ENCODE measurements at places on chromosomes 16 and 17.

- no peak for ATAC-seq
Observed at GRCh38 chr16:35751191-35751941, 2292.0 kb downstream of the TP53TG3F start.

GRCh38 chr17:56830726-56831368, 2.9 kb downstream of the C17orf67 start:
- ATAC-seq, result no peak

- ATAC-seq, result no peak
Observed at GRCh38 chr17:14926526-14927122, 338.5 kb downstream of the PMP22 start.

DNA sequence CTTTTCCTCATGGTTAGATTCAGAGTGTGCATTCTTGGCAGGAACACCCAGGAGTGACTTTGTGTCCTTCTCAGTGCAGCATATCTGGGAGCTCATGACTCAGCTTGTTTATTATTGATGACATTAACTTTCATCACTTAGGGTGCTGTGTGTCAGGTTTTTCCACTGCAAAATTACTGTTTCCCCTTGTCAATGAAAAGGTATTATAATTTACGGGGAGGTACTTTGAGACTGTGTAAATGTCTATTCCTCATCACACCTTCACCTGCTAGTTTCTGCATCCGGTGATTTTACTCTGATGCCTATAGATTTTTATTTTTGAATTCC, 50.5 kb downstream of the WWP2 start:
- no peak for ATAC-seq

DNA sequence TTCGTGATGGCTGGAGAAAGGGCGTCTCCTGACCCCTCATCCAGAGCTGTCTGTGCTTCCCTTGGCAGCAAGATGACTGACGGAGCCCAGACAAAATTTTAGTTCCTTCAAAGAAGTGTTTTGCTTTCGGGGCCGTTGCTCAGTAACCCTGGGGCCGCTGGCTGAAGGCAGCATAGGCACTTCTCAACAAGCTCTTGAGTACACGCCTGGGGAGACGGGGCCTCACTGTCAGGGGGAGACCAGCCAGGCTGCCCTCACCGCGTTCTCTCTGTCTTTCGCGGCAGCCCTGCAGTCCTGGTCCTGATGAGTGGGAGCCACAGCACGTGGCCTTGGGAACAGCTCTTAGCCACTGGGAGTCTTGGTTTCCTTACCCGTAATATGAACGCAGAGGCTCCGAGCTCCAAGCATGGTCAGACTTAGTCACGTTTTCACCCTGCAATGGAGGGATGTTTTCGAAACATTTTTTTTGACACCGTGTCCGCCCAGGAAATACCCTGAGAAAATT, 86.0 kb downstream of the IRF8 start:
- ATAC-seq, result no peak

- ATAC-seq, result no peak
Observed at GRCh38 chr17:63997341-63998048, 656 bp upstream of the PRR29 start.

DNA sequence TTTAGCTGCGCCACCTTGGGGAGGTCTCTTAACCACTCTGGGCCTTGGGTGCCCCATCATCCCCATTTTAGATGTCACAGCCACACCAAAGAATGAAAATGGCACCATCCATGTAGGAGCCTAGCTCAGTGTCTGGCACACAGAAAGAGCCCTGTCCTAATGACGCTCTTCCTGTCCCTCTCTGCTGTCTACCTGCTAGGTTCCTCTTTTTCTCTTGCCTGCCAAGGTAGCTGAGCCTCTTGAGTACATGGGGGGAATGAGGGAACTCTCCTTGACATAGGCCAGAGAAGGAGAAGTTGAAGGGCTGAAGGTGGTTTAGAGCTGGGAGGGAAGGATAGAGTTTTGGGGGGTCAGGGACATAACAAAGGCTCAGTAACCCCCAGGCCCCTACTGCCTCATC, 1.8 kb downstream of the RUNDC3A start:
- no peak for ATAC-seq

- no peak for ATAC-seq
Observed at GRCh38 chr17:42843358-42843934, 934 bp upstream of the AOC2 start.

GRCh38 chr17:33335491-33336173, 42.5 kb upstream of the ASIC2 start:
- ATAC-seq, result no peak

GRCh38 chr17:58172369-58173071, 5.7 kb downstream of the OR4D2 start:
- ATAC-seq, result peak; percentile 72

DNA sequence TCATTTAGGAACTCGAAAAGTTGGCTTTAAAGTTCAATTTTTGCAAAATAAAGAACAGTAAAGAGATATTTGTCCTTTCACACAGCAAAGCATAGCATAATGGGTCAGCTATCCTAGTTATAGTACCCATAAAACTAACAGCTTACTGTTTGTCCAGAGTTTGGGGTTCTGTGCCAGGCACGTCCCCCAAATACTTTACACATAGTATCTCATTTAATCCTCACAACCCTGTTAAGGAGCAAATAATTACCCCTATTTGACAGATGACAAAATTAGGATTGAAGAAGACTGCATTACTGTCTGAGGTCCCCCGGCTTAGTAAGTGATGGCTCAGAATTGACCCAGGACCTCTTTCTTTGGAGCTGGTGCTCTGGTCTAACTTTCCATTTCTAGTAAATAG, 52.6 kb downstream of the MYO1D start:
- ATAC-seq, result no peak

DNA sequence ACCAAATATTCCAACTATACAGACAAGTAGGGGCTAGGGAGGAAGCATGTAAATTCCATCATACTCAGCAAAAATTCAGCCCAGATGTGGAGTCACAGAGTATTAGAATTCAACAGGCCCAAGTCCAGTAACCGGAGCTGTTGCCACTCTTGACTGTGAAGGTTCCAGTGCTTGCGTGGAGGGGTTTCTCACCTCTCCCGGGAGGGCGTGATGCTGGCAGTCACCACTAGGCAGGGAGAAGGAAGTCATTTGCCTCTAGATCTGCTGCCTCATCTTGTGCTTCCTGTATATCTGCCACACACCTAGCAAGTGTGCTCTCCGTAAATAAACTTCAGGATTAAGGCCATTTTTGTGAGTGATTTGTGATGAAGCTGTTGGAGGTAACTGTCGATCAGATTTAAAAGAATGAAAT, 1.0 kb upstream of the CKLF start:
- peak; percentile 37 for ATAC-seq

DNA sequence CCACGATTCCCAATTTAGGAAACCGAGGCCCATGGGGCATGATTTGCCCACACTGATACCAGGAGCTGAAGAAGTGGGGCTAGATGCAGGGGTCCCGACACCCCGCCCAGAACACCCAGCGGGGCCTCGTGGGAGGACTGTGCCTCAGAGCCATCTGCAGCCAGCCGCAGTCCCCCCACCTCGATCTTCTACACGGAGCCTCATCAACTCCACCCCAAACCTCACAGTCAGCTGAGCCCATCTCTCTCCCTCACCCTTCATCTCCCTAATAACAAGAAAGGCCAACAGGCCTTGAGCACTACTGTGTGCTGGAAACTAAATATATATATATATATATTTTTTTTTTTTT, 4.2 kb downstream of the ITGAE start:
- peak; percentile 33 for ATAC-seq

DNA sequence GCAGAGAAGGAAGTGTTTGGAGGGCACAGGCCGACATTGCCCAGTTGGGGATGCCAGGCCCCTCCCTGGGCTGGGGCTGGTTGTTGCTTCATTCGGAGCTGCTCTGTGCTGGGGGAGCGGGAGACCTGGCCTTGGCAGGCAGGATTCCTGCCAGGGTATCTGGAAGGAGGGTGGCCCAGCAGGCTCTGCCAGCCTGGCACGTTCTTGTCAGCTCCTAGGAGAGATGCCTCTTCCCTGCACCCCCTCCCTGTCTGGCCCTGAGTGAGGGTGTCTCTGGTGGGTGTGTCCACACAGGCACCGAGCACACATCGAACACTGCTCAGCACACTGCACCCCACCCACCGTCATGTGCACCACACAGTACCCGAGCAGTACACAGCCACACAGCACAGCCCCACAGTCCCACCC, 35.2 kb downstream of the ARHGAP23 start:
- ATAC-seq, result peak; percentile 14

GRCh38 chr17:71142333-71142732, 973.0 kb downstream of the KCNJ2 start:
- no peak for ATAC-seq

- ATAC-seq, result no peak
Observed at GRCh38 chr17:64156670-64157069, 26.7 kb upstream of the ERN1 start.

DNA sequence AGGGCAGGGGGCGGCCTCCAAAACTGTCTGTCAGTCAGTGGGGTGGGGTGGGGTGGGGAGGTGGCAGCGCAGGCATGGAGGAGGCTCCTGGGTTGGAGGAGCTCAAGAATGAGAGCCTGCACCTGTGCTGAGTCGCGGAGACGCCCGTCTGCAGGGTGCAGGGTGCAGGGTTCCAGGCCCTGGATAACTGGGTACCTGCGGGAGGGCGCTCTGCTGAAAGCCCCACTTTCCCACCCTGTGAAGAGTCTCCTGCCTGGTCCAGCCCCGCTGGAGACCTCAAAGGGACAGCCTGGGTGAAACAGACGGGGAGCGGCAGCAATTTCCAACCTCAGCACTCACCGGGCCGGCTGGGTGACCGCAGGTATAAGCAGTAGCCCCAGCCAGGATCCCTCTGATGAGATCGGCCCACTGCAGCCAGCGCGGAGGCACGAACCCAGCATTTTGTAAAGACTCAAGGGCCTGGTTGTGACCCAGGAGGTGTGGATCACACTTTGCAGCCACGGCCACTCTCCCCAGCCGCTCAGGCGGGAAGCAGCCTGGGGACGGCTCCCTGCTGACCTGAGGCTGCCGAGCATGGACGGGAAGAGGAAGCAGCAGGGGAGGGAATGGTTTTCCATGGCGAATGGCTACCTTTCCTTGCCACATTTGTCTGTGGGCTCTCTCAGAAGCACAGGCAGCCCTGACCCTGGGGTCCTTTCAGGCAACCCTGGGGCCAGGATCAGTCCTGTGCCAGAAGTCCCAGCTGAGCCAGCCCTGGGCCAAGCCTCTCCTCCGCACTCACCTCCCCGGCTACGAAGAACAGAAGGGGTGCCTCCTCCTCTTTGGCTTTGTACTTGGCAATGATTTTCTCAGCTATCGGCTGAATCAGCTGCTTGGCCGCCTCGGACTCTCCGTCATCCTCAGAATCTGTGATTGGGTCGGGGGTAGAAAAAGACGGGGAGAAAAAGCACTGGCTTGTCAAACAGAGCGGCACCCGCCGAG, 21.0 kb downstream of the MRM3 start:
- no peak for ATAC-seq

DNA sequence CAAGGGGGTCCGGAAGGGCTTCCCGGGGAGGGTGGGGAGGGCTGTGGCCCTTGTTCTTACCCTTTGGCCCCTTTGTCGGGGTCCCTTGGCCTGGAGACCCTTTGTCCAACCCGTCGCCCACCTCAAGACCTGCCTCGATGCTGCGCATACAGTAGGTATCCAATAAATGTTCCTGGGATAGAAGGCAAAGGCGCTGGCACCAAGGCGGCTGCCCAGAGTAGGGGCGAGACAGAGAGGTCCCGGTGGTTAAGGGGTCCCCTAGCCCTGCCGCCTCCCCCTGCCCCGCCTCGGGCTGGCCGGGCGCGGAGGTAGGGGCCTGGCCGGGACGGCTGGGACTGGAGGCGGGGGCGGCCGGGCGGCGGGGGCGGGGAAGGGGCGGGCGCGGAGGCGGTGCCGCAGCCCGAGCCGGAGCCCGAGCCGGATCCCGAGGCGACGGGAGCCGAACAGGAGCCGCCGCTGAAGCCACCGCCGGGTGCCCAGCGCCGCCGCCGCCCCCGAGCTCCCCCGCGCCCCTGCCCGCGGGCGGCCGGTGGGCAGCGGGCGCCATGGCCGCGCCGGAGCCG, at the start of gene NHERF2:
Gene NHERF2 (plus strand): TSS at position 442 of the 563 bp plus-strand sequence. CDS start 104 bp downstream, at position 546.
- ATAC-seq, result no peak

GRCh38 chr17:82668631-82669099, 20.4 kb upstream of the WDR45B start:
- peak; percentile 68 for ATAC-seq
